ENCODE measurements at places on chromosomes 2 and 18.

DNA sequence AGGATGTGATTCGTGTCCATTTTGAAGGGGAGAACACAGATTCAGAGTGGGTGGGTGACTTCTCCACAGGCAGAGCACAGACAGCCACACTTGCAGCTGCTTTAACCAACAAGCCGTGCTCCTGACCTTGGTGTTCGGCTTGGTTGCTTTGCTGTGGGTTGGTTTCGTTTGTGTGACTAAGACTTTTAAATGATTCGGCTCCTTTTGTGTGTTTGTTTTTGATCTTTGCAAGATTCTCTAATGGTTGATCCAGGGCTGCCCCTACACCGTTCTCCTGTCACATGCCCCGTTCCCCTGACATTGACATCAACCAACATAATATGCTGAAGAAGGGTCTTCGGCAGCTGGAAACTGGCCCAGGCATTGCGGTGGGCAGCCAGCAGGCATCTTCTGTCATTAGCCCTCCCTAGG is 95.9 kb upstream of the MBOAT2 start:
- DNase-seq = no peak

DNA sequence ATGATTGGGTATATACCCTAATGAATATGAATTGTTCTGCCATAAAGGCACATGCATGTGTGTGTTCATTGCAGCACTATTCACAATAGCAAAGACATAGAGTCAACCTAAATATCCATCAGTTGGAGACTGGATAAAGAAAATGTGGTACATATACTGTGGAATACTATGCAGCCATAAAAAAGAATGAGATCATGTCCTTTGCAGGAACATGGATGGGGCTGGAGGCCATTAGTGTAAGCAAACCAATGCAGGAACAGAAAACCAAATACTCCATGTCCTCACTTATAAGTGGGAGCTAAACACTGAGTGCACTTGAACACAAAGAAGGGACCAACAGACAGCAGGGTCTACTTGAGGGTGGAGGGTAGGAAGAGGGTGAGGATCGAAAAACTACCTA is 43.2 kb downstream of the TTC39C start:
- no peak for DNase-seq

- no peak for DNase-seq
These were observed 322.0 kb downstream of the PRKCE start for GRCh38 chr2:45973426-45973825.

DNA sequence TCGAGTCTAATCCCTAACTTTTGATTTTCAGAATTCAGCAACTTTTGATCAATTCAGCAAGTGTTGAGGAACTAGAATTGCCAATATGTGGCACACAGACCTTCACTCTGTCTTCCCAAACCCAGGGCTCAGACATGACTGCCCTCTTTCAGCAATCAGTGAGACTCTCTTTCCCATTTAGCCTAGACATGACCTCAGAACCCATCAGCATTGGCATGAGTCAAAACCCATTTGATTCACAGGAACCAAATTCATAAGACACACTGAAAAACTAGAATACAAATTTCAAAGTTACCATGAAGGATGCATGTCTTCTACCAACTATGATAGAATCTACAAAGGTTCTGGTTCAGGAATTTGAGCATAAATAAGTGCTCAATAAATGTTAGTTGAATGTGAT is 113.6 kb upstream of the MAP3K20 start:
- no peak for DNase-seq

DNA sequence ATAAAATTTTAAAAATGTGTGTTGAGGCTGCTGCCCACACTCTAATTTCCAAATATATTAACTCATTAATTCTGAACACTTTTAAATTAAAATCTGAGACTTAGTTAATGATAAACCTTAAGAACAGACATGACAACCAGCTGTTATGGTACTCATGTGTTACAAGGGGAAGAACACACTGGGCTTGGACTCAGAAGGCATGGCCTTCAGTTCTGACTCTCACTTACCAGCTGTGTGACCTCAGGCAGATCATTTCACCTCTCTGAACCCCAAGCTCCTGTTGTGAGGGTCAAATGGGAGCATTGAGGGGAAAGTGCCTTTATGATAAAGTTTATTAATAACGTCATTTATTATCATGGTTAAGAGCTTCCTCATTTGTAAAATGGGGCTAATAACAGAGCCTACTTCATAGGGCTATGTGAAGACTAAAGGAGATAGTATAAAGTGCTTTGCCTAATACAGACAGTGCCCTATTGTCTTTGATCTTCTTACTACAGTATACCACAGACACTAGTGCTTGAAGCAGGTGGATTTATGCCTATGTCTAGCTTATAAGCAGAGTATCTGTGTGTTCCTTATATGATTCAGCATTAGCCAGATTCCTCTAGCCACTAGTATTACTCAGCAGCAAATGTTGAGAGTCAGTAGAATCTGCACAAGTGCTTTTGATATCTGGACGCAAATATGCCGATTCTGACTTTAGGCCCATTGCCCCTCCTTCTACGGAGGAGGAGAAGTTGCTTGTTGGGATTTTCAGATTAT is 99.6 kb downstream of the SGPP2 start:
- DNase-seq = no peak

GRCh38 chr2:2146969-2147900 is 183.8 kb downstream of the MYT1L start:
- DNase-seq = no peak

DNA sequence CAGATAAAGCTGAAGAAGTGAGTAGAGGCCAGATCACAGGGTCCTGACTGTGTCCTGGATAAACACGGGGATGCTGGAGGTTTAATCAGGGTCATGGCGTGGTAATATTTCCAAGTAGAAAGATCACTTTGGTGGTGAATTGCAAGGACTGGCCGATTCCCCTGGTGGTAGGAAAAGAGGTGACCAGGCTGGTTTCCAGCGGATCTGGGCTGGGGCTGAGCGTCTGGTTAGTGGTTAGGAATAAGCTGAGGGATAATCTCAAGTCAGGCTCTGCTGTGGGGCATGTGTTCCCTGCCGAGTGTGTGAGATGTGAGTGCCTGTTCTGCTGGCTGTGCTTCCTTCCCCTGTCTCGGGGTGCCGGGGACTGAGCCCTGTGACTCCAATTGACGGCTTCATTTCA is 484.0 kb downstream of the TSN start:
- DNase-seq = no peak

- DNase-seq = no peak
These were observed 52.9 kb downstream of the RRM2 start for GRCh38 chr2:10175441-10175840.

DNA sequence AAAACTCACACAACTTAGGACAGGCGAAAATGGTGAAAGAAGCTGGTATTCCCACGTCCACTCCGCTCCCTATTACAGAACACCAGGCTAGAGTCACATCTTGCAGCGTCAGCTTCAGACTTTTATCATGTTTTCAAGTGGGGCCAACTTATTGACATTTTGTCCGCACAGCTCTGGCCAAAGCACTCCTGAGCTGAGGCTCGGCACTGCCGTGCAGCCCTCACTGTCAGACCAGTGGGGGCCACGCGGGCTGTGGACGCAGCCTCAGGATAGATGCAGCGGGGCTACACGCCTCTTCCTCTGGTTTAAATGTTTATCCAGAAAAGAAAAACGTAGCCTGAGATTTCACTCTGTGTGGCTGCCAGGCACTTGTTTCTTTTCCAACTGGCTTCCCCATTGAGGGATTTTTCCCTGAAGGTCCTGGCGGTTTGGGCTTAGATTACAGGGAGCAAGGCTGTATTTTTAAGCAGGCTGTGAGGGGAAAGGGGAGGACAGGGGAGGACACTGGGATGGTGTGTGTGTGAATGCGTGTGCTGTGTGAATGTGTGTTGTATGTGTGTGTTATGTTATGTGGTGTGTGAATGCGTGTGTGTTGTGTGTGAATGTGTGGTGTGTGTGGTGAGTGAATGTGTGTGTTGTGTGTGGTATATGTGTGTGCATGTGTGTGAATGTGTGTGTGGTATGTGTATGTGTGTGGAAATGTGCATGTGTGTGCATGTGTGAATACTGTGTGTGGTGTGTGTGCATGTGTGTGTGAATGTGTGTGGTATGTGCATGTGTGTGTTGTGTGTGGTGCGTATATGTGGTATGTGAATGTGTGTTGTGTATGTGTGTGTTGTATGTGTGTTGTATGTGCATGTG is 267.6 kb downstream of the DCDC2C start:
- DNase-seq = no peak

DNA sequence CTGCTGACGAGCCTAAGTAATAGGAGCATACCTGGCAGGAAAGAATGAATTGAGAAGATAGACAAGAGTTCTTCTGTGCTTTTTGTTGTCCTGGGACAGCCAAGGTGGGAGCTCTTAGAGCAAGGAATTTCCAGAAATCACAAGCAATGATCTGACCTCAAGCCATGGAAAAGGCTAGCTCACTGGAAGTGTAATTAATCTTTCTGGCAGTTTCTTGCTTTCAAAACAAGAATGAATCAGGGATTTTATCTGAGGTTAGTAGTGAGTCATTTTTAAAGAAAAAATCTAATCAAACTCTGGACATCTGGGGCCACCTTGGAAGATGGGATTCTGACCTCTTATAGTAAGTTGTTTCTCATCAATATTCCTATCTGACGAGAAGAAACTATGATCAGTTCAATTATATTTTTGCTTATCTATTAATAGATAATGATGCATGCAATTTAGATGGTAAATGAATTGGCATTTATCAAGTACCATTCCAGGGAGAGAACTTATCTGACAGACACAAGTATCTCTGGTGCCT is 98.0 kb downstream of the ADCYAP1 start:
- DNase-seq = no peak

- DNase-seq = no peak
These were observed 218.3 kb upstream of the STK17B start for GRCh38 chr2:196389670-196390069.

DNA sequence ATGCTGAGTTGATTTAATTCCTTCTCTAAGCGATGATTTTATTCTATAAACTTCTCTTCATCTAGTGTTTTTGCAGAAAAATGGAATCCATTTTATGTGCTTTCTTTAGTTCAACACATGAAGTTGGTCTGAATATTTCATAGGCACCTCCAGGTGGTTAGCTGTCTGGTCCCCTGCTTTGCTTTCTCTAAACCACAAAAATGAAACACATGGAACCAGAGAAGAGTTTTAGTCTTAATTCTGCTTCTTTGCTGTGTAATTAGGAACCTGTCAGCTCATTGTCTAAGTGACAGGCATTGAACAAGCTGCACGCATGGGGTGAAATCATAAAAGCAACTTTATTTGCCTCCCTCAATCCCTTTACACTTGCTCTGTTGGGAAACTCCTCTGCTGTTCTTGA is 150.4 kb downstream of the PIK3C3 start:
- DNase-seq = no peak

DNA sequence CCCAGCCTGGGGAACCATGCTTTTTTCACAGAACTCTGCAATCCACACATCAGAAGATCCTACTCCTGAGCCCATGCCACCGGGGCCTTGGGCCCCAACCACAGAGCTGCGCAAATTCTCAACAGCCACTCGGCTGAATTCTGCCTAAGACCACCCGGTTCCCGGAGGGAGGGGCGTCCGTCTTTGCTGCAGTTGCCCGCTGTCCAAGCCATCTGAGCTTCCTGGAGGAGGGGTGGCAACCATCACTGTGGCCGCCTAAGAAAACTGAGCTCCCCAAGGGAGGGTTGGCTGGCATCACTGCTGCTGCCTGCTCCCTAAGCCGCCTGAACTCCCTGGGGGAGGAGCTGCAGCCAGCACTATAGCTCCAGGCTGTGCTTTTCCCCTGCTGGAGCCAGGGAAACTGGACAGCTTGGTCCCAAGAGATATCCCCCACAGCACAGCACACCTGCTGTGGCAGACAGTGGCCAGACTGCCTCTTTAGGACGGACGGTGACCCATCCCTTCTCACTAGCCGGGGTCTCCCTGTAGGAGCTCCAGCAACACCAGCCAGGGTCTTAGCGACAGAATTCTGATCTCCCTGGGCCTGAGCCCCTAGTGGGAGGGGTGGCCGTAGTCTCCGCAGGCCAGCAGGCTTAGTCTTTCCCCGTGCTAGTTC is 1411.6 kb upstream of the CDH2 start:
- DNase-seq = no peak

DNA sequence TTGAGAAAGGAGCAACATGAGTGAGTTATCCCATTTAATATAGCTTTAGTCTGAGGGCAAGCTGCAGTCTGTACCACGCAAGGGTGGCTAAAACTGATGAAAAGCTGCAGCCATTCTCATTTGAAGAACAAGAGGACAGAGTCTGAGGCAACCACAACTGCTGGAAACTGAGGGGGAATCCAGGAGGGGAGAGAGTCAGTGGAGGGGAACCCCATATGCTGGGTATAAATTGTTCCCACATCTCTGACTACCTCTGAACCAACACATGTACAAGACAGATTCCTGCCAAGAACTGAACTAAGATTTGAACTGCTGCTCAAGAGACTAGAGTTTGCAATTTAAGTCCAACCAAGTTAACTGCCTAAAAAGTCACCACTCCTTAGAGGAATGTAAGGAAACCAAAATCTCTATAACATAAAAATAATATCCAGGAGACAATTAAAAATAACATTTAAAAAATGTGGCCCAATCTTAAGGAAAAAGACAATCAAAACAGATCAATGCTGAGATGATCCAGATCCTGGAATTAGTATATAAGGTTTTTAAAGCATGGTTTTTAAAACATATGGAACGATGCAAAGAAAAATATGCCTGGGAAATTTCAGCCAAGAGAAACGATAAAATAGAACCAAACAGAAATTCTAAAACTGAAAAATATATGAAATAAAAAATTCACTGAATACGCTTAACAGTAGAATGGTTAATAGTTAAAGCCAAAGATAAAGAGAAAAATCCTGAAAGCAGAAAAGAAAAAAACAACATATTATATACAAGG is 11.2 kb downstream of the CWC22 start:
- DNase-seq = no peak

GRCh38 chr2:144456680-144457079 is 63.2 kb downstream of the ZEB2 start:
- DNase-seq = no peak

- no peak for DNase-seq
These were observed 57.0 kb downstream of the STEAP3 start for GRCh38 chr2:119280680-119281079.

- no peak for DNase-seq
These were observed 908.5 kb upstream of the CNTNAP5 start for GRCh38 chr2:123116595-123116994.

DNA sequence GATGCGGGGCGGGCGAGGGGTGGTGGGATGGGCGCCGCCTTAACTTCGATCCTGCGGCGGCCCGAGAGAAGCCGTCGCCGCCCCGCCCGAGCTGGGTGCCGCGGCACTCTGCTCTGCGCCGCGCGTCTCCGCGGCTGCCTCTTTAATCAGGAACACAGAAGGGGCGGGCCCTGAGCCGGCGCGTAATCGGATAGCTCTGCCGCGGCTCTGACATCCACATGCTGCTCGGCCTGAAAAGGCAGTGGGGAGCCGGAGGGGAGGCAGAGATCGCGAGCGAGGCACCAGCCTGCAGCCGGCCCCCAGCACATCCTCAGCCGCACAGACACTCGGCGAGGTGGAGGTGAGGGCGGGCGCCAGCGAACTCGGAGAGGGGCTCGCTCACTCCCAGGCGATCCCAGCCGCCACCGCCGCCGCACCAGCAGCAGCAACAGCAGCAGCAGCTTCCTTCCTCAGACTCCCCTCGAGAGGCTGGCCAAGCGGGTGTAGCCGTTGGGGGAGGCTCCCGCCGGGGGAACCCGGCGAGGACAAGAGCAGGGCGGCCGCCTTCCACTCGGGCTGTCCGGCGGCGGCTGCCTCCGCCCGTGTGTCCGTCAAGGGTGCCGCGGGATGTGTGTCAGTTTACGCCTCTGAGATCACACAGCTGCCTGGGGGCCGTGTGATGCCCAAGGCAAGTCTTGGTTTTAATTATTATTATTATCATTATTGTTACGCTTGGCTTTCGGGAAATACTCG is at the start of gene NRP2:
NRP2 (plus strand) TSS at position 263 of the 732 bp plus-strand sequence. CDS start 790 bp downstream, outside the sequence.
- DNase-seq = no peak

GRCh38 chr2:26526589-26526988 is 48.7 kb upstream of the OTOF start:
- no peak for DNase-seq

GRCh38 chr2:26581266-26581990 is 59.7 kb downstream of the CIB4 start:
- DNase-seq = no peak

Measured in omental fat pad (tissue), 4 donors.